Activated T-helper 9 cell treated with anti-CD3 and anti-CD28 coated beads, Interleukin-2, amount 50 U/mL, for 16 hours (primary cell): ENCODE measurements at places on chromosomes 7 and 10.

GRCh38 chr10:35343739-35344138 lies 7.4 kb downstream of the CCNY start:
- no peak for DNase-seq

GRCh38 chr7:37131855-37132254 lies 316.8 kb downstream of the ELMO1 start:
- no peak for DNase-seq

- DNase-seq: no peak
These were observed 10.4 kb upstream of the EIF3A start for GRCh38 chr10:119090968-119091367.

DNA sequence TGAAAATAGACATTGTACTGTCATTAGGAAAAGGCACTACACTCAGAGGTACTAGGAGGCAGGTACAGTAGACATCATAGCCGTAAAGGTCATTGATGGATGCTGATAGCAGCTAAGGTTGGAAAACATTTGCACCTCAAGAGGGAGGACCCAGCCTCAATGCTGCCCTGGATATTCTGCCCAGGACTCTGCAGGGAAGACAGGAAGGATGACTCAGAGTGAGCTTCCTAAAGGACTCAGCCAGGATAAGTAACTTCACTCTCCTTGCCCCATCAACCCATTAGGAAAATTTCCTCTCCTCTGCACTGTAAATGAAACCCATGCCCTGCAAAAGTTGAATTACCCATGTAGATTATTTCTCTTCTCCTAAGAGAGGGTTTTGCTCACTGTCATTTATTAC lies 617.9 kb upstream of the MKI67 start:
- DNase-seq: no peak

GRCh38 chr7:1917221-1918062 lies 247.4 kb downstream of the ELFN1 start:
- no peak for DNase-seq

GRCh38 chr10:111078505-111079185 lies 1.8 kb downstream of the ADRA2A start:
- no peak for DNase-seq

DNA sequence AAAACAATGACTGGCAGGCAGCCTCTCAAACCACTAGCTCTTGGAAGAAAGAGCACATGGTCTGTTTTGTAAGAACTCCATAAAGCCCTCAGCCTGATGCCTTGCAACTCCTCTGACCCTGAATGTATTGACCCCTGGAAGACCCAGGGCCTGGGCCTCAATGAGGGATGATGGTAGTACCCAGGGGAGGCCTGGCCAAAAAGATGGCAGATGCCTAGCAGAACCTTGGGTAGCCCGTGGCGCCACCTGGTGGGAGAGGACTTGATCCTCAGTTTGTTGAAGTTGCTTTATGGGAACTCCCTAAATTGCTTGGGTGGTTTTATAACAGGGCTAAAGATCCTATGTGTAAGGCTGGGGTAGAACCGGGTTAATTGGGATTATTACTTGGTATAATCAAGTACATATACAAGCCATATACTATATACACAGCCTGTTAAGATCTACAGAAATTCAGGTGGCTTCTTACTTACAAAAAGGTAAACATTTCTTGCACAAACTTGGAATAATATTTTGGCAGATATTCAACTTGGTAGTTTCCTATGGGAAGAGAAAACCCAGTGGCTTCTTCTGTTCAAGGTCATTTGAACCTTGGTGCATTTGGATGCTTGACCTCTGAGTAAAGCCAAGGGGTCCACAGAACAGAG lies 95.8 kb upstream of the CACUL1 start:
- DNase-seq: peak; percentile 42

GRCh38 chr10:3056280-3057037 lies 10.9 kb upstream of the PFKP start:
- DNase-seq: no peak

- no peak for DNase-seq
These were observed 1293.5 kb downstream of the XPNPEP1 start for GRCh38 chr10:108629834-108630233.

GRCh38 chr7:80984619-80985018 lies 65.8 kb upstream of the SEMA3C start:
- no peak for DNase-seq
